ENCODE measurements at places on chromosomes 1 and 21.

- no peak for DNase-seq
These were observed 75.7 kb downstream of the ZC3H11B start for GRCh38 chr1:219537223-219537631.

- no peak for DNase-seq
These were observed 133.7 kb downstream of the DMRTA2 start for GRCh38 chr1:50289495-50289894.

- no peak for DNase-seq
These were observed 204.5 kb downstream of the TM2D1 start for GRCh38 chr1:61520401-61520800.

DNA sequence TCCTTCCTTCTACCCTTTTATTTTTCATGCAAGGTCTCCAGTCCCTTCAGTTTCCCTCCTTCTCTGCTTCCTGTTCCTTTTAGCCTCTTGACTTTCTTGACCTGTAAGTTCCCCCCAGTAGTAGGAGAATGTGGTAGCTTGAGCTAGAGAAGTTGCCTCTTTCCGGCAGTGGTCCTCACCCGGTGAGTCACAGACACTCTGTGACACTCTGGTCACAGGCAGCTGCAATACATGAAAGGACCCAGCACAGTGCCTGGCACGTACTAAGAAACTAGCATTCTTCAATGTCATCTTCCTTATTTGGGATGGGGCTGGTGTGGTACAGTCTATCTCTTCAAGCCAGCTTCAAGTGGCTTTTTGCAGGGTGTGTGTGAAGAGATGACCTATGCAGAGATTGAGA, 16.0 kb downstream of the PFKFB2 start:
- DNase-seq, result no peak

DNA sequence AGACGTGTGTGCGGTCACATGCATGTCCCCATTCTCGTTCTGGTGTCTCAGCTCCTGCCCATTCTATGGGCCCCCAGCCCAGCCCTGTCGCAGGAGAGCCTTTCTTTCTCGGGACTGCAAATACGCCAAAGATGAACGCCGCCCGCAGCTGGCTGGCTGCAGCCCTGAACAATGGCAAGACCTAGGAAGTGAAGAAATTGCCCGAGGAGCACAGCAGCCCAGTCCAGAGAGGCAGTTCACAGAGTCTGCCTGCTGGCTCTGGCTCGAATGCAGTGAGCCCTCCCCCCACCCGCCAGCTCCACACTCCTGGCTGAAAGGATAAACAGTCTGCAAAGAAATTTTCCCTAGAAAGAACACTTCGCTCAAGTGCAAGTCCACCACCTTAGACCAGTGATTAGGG, 23.3 kb downstream of the PAX7 start:
- DNase-seq, result no peak

GRCh38 chr1:63691701-63692425, 82.0 kb upstream of the ROR1 start:
- DNase-seq, result peak; percentile 54

GRCh38 chr1:27218736-27219135, 15.7 kb upstream of the WDTC1 start:
- DNase-seq, result no peak

DNA sequence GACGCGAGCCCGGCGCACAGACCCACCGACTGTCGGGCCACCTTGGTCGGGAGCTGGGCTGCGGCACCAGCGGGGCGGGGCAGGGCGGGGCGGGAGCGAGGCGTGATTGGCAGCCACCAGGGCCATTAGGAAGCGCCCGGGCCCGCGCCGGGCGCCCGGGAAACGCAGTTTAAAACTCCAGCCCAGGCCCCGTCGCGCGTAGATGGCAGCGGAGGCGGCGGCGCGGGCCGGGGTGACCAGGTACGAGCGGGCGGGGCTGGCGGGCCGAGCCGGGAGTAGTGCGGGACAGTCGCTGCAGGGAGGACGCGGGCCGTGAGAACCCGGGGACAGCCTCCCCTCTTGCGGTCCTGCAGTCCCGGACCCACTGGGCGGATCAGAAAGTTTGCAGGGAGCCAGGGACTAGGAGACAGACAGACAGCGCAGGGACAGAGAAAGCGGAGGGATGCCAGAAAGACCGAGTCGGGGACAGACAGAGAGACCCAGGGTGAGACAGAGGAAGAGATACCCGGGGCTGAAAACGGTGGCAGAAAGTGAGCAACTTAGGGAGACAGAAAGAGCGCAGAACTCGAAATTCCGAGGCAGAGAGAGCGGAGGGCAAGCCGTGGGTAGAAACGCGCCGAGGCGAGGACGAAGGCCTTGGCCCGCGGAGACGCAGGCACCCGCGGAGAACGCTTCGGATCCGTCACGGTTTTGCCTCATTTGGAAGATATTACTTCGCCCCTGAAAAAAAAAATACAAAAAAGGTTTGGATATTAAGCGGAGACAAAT, at the start of gene DMBX1:
TSS of gene DMBX1 (plus strand) at position 199 of the 768 bp plus-strand sequence. CDS start 17,175 bp downstream, outside the sequence.
- DNase-seq, result peak; percentile 72

DNA sequence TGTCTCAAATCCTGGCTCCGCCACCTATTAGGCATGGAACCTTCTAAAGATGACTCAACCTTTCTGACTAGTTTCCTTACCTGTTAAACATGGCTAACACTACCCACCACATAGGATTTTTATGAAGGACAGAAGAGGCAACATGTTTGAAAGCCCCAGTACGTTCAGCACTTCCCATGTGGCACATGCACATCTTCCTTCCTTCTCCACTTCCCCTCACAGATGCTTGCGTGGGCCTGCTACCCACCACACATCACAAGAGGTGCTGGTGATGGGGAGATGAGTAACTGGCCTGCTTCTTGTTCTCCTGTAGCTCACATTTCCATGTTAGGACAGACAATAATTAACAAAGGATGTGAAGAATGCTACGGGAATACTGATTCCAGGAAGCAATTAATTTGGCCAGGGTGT, 7.1 kb downstream of the ZBTB21 start:
- DNase-seq, result peak; percentile 8

DNA sequence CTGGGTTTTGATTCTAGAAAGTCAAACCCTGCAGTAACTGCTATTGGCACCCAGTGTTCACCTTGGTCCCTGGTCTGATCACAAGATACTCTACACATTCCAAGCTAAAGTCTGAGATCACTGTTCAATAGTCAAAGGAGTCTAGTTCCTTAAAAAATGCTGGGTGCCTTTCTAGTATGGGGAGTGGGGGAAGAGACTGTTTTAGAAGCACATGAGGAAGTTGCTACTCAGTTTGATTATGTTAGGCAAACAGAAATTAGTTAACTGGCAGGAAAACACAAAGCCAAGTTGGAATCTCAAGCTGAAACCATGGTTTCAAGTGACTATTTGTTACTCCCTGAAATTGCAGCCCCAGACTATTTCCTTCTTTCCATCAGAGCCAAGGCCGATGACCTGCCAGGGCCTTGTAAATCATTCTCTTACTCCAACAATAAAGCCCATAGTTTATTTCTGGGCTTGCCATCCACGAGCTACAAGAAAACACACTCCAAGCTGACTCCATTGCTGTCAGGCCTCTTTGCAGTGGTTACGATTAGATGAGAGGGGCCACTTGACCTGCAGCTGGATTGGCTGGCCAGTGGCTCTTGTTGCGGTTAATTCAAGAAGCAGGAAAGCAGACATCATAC, 21.1 kb upstream of the VTCN1 start:
- no peak for DNase-seq

DNA sequence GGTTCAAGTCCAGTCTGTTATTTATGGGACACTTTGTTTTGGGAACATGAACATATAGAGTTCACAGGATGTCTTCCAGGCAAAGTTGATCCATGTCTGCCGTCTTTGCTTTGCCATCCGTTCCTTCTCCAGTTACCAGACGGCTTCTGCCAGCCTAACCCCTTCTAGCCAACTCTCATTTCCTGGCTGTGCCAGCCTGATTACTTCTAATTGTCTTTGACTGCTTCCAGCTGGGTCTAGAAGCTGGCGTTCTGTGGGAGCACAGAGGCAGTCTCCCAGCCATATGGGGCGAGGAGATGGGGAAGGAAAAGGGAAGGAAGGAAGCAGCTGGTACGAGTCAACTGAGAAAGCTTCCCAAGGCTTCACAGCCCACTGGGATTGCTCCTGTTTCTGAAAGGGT, 3.1 kb upstream of the HUNK start:
- no peak for DNase-seq

DNA sequence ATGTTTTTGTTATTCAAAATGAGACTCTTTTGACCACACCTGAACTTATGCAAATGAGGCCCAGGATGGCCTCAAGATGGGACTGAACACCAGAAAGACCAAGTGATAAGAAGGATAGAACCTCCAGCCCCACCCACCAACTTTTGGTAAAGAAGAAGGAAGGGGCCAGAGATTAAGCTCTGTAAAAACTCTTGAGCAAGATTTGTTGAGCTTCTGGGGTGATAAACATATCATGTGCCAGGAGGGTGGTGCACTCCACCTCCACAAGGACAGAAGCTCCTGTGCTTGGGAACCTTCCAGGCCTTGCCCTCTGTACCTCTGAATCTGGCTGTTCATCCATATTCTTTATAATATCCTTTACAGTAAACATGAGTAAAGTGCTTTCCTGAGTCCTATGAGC, 5.3 kb downstream of the RSPH1 start:
- DNase-seq, result no peak

DNA sequence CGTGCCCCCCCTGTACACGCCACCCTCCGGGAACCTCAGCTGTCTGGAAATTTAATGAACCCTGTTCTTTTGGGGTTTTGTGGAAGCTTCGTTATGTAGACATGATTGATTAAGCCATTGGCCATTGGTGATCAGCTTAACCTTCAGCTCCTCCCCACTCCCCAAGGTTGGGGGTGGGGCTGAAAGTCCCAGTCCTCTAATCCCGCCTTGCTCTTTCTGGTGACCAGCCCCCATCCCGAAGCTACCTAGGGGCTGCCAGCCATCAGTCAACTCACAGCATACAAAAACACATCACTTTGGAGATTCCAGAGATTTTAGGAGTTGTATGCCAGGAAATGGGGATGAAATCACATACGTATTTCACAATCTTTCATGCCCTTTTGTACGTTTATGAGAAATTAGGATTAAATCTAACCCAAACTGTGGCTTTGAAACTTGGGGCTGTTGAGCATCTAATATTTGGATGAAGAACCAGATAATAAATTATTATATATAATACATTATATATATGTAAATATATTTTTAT, 52.3 kb downstream of the BACE2 start:
- no peak for DNase-seq

DNA sequence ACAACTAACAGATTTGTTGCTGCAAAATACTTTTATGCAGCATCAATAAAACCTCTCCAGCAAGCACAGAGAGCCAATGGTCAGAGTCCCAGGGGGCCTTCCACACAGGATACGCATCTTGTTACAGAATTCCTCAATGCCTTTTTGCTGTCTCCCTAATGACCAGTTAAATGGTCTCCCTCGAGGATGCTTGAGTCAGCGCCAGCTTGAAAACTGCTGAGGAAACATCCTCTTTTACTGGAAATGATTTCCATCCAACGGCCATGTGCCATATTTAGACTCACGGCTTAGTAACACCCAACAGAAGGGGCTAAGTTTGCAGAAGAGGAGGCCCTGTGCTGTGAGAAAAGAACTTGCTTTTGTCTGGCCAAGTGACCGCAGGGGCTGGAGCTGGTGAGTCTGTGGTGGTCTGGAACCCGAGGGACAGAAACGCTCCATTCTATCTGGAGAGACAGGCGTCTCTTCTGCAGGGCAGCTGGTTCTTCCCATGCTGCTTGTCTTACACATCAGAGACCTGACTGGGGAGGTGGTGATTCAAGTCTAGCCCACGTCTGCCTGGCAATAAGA, 496.4 kb downstream of the SETD4 start:
- DNase-seq, result no peak

All from GM13976 (cell line).